ENCODE measurements at places on chromosomes 7 and 10.

- DNase-seq, result no peak
These were observed 167.8 kb downstream of the USP6NL start for GRCh38 chr10:11443468-11444154.

GRCh38 chr10:12777840-12778585, 223.5 kb downstream of the CCDC3 start:
- DNase-seq, result no peak

- DNase-seq, result no peak
These were observed 143.3 kb downstream of the HDAC9 start for GRCh38 chr7:18638594-18639452.

DNA sequence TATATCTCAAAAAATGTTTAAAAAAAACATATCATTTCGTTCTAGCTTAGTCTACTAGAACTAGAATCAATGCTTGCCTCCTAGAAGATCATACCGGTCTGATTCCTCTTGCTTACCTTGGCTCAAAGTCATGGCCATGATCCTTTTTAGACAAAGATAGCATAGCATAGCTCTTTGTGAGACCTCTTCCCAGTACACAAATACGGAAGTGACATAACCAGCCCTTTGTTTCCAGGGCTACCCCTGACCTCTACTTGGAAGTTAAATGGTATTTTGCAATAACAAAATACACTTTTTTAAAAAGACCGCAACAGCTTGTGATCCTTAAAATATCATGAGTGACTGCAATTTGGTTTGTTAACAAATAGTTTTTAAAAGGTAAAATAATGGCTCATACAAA, 130.7 kb upstream of the NOBOX start:
- no peak for DNase-seq

GRCh38 chr10:96390460-96390864, 31.7 kb upstream of the OPALIN start:
- DNase-seq, result no peak

- no peak for DNase-seq
These were observed 7.3 kb upstream of the ELFN1 start for GRCh38 chr7:1662767-1663166.

- DNase-seq, result no peak
These were observed 178.6 kb upstream of the INHBA start for GRCh38 chr7:41881331-41882130.

- no peak for DNase-seq
These were observed 311.2 kb downstream of the GALNT17 start for GRCh38 chr7:71443191-71443530.

DNA sequence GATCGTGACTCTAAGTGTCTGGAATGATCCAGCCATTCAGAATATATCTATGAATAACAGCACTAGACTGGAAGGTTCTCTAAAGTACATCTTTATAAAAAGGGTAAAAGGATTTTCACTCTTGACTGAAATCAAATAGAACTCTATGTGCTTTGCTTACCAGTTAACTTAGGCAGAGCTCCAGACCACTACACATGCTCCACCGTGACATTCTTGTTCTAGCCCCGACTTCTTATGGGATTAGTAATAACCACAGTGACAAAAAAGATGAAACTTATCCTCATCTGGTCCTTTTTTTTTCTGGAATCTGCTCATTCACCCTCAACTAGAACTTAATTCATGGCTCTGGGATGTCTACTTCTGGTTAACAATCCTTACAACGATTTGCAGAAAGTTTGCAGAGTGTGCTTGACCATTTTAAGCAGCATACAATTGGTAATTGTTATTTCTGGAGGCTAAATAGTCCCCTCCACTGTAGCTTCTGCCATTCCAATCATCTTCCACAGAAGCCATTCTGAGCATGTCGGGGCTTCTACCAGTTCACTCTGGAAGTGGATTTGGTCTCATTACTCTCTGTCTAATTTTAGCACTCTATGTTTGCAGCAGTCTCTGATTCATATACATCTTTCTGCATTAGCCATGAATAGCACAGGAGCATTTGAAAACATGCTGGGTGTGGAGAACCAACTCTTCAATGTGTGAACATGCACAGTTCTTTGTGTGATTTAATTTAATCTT, 163.7 kb upstream of the CDC14C start:
- DNase-seq, result no peak

DNA sequence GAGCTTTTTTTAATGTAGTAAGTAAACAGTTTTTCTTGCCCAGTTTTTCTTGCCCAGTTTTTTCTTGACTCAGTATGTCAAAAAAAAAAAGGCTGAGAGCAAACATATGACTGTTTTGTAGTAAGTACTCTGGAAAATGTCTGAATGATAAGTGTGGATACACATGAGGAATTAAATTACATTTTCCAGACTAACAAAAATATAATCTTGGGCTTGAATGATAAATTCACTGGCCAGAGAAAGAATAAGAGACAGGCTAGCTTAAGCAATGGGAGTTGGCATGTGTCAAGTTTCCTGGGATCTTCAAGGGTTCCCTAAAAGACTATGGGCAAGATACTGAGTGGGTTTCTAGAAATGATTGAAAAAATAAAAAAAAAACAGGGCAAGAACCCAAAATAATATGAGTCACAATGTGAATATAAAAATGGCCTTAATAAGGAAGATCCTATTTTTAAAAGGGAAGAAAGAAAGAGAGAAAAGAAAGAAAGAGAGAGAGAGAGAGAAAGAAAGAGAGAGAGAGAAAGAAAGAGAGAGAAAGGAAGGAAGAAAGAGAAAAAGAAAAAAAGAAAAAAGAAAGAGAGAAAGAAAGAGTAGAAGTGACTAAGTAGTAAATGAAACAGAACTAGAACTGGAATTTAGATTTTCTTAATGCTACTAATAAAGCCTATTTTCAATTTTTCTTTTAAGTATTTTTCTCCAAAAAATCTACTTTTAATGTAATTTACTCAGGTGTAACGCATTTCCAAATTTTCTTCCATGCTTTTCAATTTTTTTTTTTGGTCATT, 60.2 kb downstream of the TFPI2 start:
- no peak for DNase-seq

GRCh38 chr7:73899731-73900142, 38.8 kb downstream of the TMEM270 start:
- peak; percentile 44 for DNase-seq

GRCh38 chr7:35723011-35723410, 28.1 kb upstream of the HERPUD2 start:
- DNase-seq, result no peak

DNA sequence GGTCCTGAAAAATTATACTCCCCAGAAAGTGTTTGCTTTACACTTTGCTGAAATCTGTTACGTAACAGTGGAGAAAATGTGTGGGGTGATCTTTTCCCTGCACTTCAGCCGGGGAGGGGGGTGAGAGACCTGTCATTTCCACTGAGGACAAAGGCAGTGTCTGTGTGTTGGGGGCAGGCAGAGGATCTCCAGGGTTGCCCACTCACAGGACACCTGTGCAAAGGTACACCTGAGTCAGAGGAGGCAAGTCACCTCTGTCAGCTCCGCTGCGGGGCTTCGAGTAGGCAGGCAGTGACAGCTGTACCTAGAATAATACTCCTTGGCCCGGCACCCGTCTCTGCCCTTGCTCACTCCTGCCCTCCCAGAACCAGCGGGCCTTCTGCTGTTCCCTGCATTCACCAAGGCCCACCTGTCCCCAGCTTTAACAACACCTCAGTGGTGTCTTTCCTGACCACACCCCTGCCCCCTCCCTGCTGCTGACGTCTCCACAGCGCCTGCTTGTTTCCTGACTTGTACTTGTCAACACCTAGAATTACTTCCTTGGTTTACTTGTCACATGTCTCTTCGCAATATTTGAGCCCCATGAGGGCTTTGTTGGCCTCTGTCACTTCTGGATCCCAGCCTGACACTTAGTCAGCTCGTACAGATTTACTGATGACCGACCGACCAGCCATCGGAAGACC, 159.2 kb downstream of the NEURL1 start:
- no peak for DNase-seq

GRCh38 chr10:27088119-27089044, 11.9 kb downstream of the ANKRD26 start:
- DNase-seq, result no peak

DNA sequence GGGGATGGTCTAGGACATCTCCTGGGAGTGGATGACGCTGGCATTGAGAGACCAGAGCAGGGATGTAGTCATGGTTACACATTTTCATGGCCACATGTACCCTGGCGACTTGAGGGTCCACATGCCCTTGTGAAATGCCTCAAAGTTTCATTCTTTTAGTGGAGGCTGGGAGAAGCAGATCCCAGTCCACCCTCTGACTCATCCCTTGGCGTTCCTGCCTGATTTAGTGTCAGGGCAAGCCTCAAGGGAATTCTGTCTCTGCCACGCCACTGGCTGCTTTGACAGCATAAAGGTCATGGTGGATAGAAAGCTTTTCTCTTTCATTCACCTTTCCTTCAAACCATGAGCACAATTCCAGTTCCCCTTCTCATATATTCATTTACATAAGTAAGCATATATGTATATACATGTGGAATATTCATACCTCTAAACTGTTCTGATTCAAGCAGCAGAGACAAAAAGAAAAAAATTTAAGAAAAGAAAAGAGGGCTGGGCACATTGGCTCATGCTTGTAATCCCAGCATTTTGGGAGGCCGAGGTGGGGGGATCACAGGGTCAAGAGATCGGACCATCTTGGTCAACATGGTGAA, 21.8 kb upstream of the KIF5B start:
- peak; percentile 90 for DNase-seq

DNA sequence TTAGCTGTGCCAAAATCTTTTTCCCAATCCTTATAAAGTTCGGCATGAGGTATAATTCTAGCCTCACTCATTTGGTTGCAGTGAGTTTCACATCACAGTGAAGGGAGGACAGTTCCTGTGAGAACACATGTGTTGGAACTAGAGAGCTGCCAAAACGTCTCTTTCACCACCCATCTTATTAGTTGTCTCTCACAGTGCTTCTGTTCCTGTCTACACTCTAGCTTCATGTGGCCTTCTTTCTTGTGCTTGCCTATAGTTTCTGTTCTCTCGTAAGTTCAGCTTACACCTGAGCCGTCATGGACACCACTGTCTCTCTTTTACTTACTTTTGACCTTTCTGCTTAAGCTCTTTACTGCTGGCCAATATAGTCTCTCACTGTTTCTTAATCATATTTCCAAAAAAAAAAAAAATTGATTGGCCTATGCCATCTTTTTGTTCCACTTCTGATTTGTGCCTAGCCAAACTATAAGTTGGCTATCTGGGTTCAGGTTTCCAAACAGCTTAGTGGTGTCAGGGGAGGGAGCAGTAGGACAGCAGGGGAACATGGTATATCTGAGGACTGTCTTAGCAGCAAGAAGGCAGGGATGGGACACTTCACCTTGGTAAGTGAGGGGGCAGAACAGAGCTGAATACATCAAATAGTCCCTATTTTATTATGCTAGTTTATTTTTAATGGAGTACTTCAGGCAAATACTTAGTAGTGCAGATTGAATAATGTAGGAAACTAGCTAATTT, 38.0 kb downstream of the ZNRF2 start:
- DNase-seq, result no peak

GRCh38 chr10:49698679-49699078, 19.2 kb downstream of the C10orf53 start:
- no peak for DNase-seq

GRCh38 chr10:90051053-90051452, 349.7 kb downstream of the KIF20B start:
- DNase-seq, result no peak
